Stimulated activated CD4-positive, alpha-beta T cell treated with anti-CD3 and anti-CD28 coated beads, Interleukin-2, amount 100 ng/mL, for 24 hours (primary cell): ENCODE measurements at places on chromosomes 2 and 18.

- DNase-seq, result no peak
Measured at GRCh38 chr2:226130192-226130591, 669.4 kb downstream of the IRS1 start.

DNA sequence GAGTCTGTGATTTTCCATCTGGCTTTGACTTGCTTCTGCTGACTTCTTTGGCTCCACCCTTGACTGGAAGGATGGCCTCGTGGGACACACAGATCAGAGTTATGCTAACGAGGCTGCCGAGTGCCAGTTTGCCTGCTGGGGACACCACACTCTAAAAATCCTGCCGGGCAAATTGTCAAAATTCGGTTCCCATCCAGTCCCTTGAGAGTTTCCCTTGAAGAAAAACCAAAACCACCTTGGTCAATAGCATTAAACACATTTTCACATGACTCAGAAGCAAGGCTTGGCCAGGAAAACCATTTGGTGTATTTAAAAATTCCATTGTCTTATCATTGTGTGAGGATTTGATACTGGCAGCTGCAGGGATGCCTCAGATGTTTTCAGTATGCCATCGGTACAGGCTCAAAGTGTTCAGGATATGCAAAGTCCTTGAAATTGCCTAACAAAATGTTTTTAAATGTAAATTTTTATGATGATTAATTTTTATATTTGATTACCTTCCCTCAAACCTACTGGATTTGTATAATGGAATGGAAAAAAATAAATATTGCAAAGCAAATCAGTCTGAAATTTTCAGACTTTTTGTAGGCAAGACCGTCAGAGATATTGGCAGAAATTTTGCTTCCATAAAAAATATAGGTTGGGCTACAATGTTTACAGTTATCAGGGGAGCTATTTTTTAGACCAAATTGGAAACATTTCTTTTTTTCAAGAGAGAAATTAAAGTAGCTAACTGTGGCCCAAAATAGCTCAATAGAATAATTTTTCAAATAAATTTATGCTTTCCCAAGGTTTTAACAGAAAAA lies 41.6 kb downstream of the KCNE4 start:
- no peak for DNase-seq

DNA sequence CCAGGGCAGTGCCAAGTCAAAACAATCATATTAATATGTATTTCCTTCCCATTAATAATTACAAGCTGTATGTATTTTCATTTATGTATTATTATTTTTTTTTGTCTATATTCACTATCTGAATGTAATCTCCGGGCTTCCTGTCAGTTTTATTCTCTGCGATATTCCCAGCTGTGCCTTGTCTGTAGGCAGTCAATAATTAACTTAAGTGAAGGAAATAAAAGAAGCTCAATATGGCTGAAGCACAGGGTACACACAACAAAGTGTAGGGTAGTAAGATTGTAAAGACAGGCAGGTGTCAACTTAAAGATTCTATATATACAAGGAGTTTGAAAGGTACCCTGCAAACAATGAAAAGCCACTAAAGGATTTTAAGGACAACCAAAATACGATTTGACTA lies 122.9 kb downstream of the ROCK1 start:
- DNase-seq, result no peak

DNA sequence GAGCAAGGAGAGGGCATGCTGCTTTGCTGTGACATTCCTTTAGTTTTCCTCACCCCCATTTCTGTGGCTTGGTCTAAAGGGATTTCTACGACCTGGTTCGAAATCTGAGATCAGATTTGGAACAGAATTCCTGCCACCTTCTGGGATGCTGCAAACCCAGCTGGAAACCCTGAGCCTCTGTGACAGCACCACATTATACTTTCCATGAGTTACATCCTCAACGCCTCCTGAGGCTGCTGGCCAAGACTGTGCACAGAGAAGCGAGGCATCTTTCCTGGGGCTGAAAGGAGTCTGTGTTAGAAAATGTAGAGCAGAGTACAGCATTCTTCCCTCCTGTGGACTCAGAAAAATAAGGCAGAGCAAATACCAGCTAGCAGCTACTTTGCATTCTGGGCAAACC lies 138.1 kb upstream of the CHAC2 start:
- DNase-seq, result no peak

- DNase-seq, result no peak
Measured at GRCh38 chr2:33929467-33929866, 330.4 kb upstream of the FAM98A start.
